T follicular helper cell (primary cell): ENCODE measurements at places on chromosomes 3 and 15.

DNA sequence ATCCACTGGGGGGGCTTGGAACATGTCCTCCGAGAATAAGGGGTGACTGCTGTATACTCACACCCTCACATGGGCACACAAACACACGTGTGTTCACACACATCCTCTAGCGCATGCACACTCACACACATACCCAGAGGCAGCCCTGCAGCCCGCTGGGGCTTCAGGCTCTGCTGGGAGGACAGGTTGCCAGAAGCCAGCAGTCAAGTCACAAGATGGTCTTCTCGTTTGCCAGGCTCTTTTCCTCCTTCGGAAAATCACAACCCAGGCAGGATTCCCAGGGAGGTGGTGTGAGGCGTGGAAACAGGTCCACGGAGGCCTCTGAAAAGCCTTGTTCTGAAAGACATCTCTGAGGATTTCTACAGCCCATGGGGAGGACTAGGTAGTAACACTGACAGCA, 26.8 kb downstream of the MEGF11 start:
- DNase-seq: no peak

DNA sequence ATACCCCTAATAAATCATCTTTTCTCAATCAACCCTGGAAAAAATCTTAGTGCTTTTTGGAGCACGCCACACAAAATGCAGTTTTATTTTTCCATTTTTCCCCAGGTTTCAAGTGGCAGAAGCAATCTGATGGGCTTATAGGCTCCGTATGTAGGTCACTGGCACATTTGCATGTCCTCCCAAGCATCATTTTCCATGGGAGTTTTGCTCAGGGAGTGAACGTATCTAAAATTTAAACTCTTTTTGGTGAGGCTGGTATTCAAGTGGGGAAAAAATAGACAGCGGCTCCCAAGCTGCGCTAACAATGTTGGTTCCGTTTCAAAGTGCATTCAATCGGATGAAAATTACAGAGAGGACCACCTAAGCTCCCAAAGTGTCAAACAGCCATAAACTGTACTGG, 233.4 kb downstream of the MEX3B start:
- no peak for DNase-seq

GRCh38 chr15:62719316-62719715, 323.2 kb upstream of the TPM1 start:
- no peak for DNase-seq

DNA sequence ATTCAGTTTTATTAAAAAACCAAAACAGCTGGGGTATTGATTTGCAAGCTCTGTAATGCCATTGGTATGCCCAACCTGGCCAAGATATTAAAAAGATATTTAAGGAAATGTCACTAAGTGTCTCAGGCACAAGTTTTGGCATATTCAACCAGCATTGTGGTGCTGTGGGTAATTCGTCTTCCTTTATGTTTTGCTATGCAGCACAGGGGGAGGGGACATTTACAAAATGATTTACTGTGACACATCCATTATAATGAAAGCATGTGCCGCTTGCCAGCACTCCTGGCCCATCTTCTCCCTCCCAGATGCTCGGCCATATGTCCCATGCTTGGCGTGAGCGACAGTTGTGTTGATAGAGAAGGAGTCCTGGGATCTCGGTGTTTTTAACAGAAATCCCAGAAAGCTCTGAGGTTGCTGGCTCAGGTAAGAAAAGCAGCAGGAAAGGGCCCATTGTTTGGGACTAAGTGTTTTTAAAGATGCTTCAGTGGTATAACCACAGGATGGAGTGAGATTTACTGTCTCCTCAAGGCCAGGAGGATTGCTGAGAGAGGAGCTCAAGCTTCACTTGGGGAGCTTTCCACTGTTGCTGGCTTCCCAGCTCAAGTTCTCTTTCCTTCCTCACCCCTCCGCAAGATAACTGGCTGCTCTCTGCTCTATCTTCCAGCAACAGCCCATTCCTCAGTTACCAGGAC, 158.2 kb upstream of the TSC22D2 start:
- DNase-seq: no peak

GRCh38 chr3:158845765-158846350, 44.0 kb downstream of the MFSD1 start:
- peak; percentile 4 for DNase-seq

- DNase-seq: no peak
Observed at GRCh38 chr3:123961508-123961856, 453 bp upstream of the CCDC14 start.

DNA sequence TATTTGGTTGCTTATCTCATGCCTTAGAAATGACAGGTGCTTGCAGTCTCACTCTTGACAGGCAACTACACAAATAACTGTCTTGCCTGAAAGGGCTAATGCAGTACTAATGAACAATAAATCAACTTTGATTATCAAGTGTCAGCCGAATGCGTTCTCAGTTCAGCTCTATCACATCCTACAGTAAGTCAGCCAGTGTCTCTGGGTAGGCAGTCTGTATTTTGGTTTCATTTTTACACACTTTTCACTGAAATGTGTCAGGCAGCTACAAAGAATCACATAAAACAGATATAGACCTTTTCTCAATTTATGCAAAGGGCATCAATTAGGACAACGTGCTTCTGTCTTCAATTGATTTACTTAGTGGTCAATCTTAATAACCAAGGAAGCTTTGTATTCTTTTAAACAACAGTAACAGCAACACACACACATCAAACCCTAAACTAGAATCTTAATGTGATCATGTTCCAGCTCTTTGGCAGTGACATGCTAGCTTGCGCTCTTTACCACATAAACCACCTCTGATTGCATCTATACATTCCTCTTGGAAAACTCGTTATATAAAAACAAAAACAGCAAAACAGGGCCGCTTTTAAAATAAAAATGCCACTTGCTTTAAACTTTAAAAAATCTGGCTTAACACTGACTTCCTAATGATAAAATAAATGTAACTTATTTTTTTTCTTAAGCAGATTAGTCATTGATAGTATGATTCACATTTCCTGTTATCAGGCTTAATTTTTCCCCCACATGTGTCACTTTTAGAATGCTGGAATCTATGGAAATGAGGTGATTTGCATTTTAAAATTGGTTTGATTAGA, 520.4 kb downstream of the FOXP1 start:
- DNase-seq: no peak

DNA sequence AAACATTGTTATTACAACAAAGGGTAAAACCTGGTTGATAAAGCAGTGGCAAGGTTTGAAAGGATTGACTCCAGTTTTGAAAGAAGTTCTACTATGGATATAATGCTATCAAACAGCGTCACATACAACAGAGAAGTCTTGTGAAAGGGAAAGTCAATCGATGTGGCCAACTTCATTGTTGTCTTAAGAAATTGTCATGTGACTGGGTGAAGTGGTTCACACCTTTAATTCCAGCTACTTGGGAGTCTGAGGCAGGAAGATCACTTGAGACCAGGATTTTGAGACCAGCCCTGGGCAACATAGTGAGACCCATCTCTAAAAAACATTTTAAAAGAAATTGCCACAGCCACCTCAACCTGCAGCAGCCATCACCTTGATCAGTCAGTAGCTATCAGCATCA, 6.2 kb upstream of the LXN start:
- no peak for DNase-seq

- DNase-seq: no peak
Observed at GRCh38 chr3:120587332-120587975, 8.7 kb upstream of the NDUFB4 start.

GRCh38 chr3:18415167-18415566, 10.0 kb downstream of the SATB1 start:
- DNase-seq: no peak
